ENCODE measurements at places on chromosomes 4 and X.

GRCh38 chr4:115152081-115152480, 38.7 kb upstream of the NDST4 start:
- no peak for DNase-seq

GRCh38 chrX:16278927-16279326, 111.6 kb downstream of the MAGEB17 start:
- DNase-seq: no peak

DNA sequence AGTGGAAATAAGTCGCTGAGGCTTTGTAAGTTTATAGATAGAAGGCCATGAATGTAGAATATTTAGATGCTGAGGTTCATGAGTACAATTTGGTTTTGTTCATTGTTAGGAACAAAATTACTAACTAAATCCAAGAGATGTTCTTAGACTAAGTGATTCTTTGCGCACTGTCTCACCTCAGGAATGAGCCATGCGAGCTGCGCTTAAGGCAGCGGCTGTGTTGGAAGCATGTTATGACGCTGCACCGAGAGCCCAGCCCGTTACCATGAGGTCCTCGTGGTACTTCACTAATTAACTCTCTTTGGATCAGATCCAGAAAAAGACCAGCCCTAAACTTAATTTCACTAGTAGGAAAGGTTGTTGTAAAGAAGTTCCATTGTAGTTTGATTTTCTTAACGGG, 166.2 kb downstream of the RAPGEF2 start:
- no peak for DNase-seq

- DNase-seq: peak; percentile 36
These were observed at the start of gene KIT for GRCh38 chr4:54657551-54658251. Gene KIT (plus strand): TSS chr4:54657957. CDS start chr4:54658015, 58 bp downstream.

DNA sequence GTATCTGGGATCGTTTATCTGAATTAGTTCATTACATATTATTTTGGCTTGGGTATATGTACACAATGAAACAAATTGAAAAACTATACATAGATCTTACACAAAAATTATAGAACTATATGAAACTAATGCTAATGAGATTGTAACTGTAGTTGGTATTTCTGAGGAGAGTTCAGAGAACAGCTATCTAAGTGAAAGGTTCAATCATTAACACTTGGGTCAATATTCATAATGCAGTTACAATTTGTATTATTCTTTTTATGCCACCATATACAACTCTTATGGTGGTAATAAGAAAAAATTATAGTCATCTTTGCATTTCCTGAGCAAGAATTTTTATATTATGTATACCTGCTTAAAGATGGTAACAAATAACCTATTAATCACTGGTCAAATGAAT, 461.0 kb downstream of the GRXCR1 start:
- DNase-seq: no peak

- no peak for DNase-seq
These were observed 23.7 kb downstream of the BMP2K start for GRCh38 chr4:78799551-78800495.

GRCh38 chr4:106618956-106619355, 250.4 kb upstream of the GIMD1 start:
- no peak for DNase-seq

- DNase-seq: no peak
These were observed 126.7 kb downstream of the NHS start for GRCh38 chrX:17501746-17502145.

DNA sequence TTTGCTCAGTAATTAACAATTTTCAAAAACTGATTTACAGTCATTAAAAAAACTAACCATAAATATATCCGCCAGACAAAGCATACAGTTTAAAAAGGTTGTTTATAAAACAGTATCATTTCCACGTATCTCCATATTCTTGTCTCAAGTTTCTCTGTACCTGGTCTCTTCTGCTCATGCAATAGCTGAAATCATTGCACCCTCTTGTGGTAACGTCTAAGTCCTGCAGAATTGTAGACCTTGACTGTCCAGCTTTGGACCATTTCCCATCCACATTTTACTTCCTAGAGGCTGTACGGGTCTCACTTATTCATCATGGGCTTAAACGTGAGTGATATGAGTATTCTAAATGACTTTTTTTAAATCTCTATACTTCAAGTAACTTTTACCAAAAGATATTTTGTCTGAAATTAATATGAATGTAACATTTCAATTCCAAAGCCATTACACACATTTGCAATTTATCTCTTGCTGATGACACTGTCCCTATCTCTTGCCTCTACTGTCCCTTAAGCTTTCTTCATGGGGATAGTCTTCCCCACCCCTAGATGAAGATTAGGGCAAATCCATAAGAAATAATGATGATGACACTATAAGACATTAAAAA, 118.5 kb downstream of the BTC start:
- no peak for DNase-seq

- DNase-seq: no peak
These were observed 103.0 kb downstream of the SORCS2 start for GRCh38 chr4:7295197-7295910.

GRCh38 chr4:161555689-161556660, 607.8 kb downstream of the FSTL5 start:
- no peak for DNase-seq

GRCh38 chr4:48032721-48033120, 16.1 kb downstream of the NIPAL1 start:
- no peak for DNase-seq

- no peak for DNase-seq
These were observed 161.0 kb upstream of the RASGEF1B start for GRCh38 chr4:81632581-81633299.

DNA sequence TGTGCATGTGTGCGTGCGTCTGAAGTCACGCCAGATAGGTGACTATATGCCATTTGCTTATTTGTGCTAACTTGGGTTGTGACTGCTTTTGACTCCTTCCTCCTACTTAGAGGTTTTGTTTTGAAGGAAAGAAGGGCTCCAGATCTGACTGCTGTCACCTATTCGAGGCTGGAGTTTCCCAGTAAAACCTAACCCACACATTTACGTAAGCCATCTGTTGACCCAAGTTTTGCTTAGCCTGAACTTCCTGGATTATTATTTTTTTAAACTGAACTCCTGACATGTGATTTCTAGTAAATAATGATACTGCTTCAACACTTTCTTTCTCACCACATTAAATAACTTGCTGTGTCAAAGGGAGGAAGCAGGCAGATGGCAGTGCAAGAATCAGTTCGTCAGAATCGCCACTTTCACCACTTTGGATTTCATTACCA, 41.5 kb downstream of the DTHD1 start:
- DNase-seq: peak; percentile 23

GRCh38 chr4:174935607-174936006, 17.4 kb downstream of the ADAM29 start:
- no peak for DNase-seq

DNA sequence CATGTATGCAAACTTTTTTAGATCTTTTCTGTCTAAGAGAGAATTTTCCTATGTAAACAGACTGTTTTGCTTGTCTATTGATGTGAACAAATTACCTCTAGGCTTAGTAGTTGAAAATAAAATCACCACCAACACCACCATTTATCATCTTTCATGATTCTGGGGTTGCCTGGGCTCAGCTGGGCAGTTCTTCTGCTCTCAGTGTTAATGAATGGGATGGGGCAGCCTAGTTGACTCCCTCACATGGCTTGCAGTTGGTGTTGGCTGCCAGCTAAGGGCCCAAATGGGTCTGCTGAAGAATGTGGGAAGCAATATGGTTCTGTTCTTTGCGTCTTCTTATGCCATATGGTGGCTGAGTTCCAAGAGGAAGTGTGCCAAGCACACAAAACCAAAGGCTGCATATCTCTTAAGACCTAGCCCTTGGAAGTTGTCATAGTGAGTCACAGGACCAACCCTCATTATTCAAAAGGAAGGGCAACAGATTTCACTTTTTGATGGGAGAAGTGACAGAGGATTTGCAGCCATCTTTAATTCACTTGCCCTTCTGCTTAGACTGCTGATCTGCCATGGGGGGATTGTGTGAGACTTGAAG, 17.9 kb downstream of the REELD1 start:
- DNase-seq: no peak

- no peak for DNase-seq
These were observed 75.2 kb upstream of the NUDT6 start for GRCh38 chr4:122997463-122998101.

DNA sequence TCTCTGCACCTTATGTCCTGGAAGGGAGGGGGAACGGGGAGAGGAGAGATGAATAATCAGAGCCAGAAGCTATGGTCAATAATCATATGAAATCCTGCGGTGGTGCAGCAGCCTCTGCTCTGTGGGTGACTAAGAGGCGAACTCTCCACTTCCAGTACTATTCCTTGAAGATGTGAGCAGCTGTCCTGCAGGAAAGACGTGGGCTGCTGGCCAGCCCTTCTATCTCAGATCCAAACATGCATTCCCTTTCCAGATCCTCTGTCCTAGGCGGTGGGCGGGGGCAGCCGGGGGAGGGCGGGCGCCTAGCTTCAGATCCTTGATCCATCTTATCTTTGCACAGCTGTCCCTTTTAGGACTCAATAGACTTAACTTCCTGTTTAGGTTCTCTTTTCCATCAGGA, 34.5 kb downstream of the SPINK2 start:
- DNase-seq: no peak

GRCh38 chr4:148330724-148331123, 111.5 kb downstream of the NR3C2 start:
- no peak for DNase-seq

GRCh38 chr4:125179727-125180126, 135.0 kb upstream of the FAT4 start:
- DNase-seq: no peak

DNA sequence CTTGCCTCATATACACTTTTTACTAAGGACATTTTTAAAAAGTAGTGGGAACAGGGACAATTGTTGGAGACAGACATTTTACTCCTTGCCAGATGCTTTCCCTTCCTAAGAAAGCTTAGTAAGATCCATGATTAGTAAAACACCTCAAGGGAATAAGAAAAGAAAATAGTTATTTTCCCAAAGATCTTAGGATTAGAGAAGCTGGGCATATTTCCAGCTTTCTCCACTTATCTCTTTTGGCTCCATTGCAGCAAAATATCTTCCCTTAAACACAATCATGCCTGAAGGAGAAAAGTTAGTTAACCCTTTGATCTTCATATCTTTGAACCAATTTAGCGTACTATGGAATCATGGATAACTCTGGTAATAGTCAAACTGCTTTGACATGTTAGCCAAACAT, 257.9 kb downstream of the PCDH18 start:
- no peak for DNase-seq

DNA sequence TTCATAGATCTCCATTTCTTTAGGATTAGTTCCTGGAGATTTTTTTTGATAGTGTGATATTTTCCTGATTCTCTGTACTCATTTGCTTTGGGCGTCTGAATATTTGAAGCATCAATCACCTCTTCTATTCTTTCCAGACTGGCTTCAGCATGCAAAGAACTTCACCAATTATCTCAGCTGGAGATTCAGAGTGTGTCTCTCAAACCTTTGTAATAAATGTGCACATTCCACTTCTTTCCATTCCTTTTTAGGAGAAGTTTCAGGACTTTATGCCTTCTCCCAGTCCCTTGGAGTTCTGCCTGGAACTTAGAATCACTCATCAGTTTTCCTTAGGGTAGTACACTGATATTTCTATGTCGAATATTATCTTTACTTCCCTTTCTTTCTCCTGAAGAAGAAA, 334.8 kb downstream of the TEX13C start:
- no peak for DNase-seq

- DNase-seq: no peak
These were observed 23.9 kb upstream of the MXD4 start for GRCh38 chr4:2285613-2286381.

- DNase-seq: no peak
These were observed 294.1 kb downstream of the ARHGAP10 start for GRCh38 chr4:148025981-148026380.

GRCh38 chrX:68694435-68695205, 47.2 kb downstream of the STARD8 start:
- DNase-seq: peak; percentile 6

GRCh38 chr4:39636531-39637184, 2.0 kb downstream of the SMIM14 start:
- no peak for DNase-seq
